ENCODE measurements at places on chromosomes 12 and 14. TPM values are rescaled to one million over a fixed set of nuclear protein-coding genes. Genes with fewer than 3 reads are reported as not detected.

KRT86 gene
- not detected for total RNA-seq

TMEM121 gene
- total RNA-seq = 4.8 TPM

E2F7 gene
- 19.8 TPM for total RNA-seq

RGS6 gene
- not detected for total RNA-seq

- H3K36me3 ChIP-seq = no peaks in the 10 kb centered on the region
- H3K4me3 ChIP-seq = no peak overlapping the region
- no peak overlapping the region for H3K27ac ChIP-seq
- H3K27me3 ChIP-seq = no peaks in the 10 kb centered on the region
- H3K4me1 ChIP-seq = peaks cover 2% of the 10 kb centered on the region
Observed at GRCh38 chr12:65450625-65451024, 172.1 kb downstream of the MSRB3 start.

DNA sequence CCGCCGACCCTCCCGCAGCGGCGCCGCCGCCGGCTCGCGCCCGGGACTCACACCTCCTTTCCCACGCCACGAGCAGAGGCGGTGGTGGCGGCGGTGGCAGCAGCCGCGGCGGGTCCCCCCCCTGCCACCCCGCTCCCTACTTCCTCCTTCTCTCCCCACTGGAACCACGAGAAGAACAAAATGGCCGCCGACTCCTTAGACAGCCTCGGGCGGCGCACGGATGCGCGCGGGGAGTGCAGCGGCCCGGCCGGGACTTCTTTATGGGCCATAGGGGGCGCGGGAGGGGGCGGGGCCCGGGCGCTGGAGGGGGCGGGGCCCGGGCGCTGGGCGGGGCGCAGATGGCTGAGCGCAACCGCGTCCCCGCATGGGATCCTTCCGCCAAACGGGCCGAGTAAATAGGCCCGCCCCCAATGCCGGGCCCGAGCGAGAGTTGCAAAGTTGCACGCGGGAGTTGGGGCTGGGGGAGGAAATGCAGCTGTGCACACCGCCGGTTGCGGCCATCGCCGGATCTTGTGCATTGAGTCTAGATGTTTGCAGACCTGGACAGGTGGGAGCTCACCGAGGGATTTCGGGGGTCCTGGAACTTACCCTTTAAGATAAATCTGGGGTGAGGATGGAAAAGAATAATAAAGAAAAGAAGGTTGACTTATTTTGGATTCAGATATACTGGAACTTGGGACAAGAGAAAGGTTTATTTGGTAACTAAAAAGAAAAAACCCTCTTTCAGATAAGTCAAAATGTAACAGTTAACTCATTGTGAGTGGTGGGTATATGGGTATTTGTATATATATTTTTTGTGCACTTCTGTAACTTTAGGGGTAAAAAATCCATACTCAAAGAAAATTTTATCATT is at the start of gene PPP1CC:
PPP1CC (minus strand) TSS at position 174 of the 853 bp plus-strand sequence. CDS start 184 bp downstream, outside the sequence.
- peak; percentile 90 for DNase-seq
- H3K27me3 ChIP-seq = no peaks in the 10 kb centered on the region
- peak within 1 kb of the TSS; percentile 78 for H3K27ac ChIP-seq
- peaks cover 42% of the 10 kb centered on the region for H3K4me1 ChIP-seq

GRCh38 chr12:51270067-51270950 is at the start of gene SMAGP:
Gene SMAGP (minus strand): TSS chr12:51270415. CDS start chr12:51269278, 1,137 bp downstream.
- peak within 1 kb of the TSS; percentile 65 for H3K27ac ChIP-seq
- H3K4me3 ChIP-seq = peak within 1 kb of the TSS; percentile 92
- H3K4me1 ChIP-seq = peaks cover 19% of the 10 kb centered on the region
- no peaks in the 10 kb centered on the region for H3K27me3 ChIP-seq

GRCh38 chr14:104732931-104733681 is 9.1 kb downstream of the ADSS1 start:
- peaks cover 19% of the 10 kb centered on the region for H3K4me1 ChIP-seq
- no peaks in the 10 kb centered on the region for H3K27me3 ChIP-seq
- H3K36me3 ChIP-seq = no peaks in the 10 kb centered on the region
- no peak overlapping the region for H3K4me3 ChIP-seq
- no peak for DNase-seq
- H3K27ac ChIP-seq = no peak overlapping the region

DNA sequence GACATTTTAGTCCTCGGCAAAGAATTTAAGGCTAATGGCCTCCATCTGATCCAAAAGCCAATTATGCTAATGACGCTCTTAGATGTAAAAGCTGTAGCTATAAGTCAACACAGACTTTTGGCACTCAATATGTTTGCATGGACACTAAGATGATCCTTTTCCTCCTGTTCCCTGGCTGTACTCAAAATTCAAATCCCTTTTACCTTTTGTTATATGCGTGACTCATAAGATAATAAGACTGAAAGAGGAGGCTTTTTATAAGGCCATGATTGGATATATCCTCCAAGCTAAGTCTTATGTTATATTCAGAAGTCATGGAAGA is 89.8 kb downstream of the PDZRN4 start:
- peaks cover 3% of the 10 kb centered on the region for H3K27me3 ChIP-seq
- no peak overlapping the region for H3K27ac ChIP-seq
- H3K36me3 ChIP-seq = no peaks in the 10 kb centered on the region
- H3K4me1 ChIP-seq = no peaks in the 10 kb centered on the region
- DNase-seq = no peak

DNA sequence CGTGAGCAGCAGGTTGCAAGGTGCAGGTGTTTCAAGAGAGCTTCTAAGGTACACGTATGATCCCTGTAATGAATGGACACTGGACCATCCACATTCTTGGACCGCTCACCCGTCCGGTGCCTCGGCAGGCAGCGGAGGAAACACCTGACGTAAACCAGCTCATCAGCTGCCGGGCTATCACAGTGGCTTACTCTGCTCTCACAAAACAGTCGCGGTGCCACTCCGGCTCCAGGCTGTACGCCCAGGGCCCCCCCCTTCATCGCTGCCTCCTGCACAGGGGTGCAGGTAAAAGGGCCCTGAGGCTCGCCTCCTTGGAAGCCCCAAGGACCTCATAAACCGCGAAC is 436 bp downstream of the VPS33A start:
- DNase-seq = no peak
- H3K4me3 ChIP-seq = peak overlapping the region; percentile 86
- H3K36me3 ChIP-seq = peaks cover 6% of the 10 kb centered on the region
- H3K27ac ChIP-seq = peak overlapping the region; percentile 48

GRCh38 chr12:58914457-58914856 is 5.8 kb downstream of the LRIG3 start:
- H3K27ac ChIP-seq = peak overlapping the region; percentile 13
- H3K36me3 ChIP-seq = peaks cover 9% of the 10 kb centered on the region
- H3K4me1 ChIP-seq = peaks cover 42% of the 10 kb centered on the region
- DNase-seq = peak; percentile 47
- no peak overlapping the region for H3K4me3 ChIP-seq
